ENCODE measurements at places on chromosomes 1 and 21.

GRCh38 chr21:34082769-34083168 is 9.4 kb downstream of the MRPS6 start:
- no peak for DNase-seq

DNA sequence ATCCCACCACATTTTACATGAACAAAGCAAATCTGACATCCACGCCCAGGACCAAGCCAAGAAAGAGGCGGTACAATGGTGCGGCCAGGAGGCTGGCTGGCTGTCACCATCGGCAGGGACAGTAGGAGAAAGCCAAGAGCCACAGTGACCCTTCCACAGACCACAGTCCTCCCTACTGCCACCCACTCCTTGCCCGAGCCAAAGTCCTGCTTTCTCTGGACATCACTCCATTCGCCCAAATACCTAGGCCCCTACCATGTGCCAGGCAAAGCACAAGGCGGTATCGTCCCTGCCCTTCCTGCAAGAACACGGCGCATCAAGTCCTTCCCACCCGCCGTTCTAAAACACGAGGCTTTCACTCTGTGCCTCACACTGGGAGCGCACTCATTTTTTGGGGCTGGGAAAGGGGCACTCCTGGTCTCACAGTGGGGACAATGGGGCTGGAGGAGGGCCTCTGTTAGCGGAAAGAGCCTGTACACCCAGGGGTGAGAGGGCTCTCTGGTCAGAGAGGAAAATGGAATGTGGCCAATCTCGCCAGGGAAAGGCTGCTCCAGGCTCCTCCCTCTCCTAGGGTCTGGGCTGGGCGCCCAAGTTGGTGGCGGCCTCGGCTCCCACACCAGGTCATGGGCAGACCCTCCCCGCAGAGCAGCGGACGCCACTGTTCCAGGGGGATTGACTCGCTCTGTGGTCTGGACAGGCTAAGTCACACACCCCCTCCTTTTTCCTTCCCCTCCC is 26.5 kb downstream of the SSBP3 start:
- peak; percentile 65 for DNase-seq

DNA sequence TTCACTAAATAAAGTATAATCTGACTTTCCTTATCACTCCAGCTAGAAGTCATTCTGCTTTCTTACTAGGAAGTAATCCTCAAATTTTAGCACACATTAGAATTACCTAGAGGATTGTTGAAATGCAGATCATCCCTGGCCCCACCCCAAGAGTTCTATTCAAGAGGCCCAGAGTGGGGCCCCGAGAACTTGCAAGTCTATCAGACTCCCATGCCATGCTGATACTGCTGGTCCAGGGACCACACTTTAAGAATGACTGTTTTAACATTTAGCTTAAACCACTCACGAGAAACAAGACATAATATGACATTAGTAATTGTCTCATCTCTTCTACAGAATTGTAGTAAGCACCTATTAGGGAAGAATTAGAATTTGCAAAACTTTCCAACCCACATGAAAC is 7.7 kb upstream of the SYNJ1 start:
- no peak for DNase-seq

DNA sequence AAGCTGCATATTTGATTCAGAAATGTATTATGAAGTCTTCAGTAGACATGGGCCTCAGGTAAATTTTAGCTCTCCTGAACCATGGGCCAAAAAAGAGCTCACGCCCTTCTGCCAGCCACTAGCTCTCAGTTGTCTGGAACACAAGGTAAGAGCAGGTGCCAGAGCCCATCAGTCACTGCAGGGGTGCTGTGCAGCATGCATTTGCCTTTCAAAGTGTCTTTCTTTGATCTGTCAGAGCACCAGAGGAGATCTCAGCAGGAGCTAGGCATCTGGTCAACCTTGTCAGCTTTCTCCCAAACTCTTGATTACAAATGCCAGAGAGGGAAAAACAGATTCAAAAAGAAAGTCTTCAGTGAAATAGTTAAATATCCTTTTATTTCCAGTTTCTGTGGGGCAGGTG is 332.3 kb downstream of the COL11A1 start:
- peak; percentile 81 for DNase-seq

DNA sequence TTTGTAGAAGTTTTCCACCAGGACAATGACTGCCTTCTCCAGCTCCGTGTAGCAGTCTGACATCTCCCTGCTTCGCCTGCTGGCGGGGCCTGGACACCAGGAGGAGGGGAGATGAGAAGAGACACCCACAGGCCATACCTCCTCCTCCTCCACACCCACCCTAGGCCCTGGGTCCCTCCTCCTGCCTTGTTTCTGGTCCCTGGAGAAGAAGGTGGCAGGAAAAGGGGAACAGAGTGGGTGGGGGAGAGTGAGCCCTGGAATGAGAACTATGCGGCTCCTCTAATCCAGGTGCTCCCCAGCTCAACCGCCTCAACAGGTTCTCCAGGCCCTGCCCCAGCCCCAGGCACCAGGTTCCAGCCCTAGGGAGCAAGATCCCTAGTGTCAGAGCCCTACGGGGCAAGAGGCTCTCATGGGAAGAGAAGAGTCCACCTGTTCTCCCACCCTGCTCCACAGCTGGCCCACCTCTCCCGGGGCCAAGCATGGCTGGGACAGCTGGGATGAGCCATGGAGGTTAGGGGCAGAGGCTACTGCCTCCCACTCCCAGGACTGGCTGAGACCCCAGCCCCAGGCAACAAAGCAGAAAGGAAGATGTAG is 4.8 kb downstream of the S100A16 start:
- DNase-seq: peak; percentile 48

- DNase-seq: no peak
Measured at GRCh38 chr1:91545506-91546300, 45.1 kb downstream of the CDC7 start.

- no peak for DNase-seq
Measured at GRCh38 chr1:200338451-200338850, 71.4 kb downstream of the ZNF281 start.

GRCh38 chr1:205024679-205025078 is 18.3 kb upstream of the CNTN2 start:
- DNase-seq: no peak

DNA sequence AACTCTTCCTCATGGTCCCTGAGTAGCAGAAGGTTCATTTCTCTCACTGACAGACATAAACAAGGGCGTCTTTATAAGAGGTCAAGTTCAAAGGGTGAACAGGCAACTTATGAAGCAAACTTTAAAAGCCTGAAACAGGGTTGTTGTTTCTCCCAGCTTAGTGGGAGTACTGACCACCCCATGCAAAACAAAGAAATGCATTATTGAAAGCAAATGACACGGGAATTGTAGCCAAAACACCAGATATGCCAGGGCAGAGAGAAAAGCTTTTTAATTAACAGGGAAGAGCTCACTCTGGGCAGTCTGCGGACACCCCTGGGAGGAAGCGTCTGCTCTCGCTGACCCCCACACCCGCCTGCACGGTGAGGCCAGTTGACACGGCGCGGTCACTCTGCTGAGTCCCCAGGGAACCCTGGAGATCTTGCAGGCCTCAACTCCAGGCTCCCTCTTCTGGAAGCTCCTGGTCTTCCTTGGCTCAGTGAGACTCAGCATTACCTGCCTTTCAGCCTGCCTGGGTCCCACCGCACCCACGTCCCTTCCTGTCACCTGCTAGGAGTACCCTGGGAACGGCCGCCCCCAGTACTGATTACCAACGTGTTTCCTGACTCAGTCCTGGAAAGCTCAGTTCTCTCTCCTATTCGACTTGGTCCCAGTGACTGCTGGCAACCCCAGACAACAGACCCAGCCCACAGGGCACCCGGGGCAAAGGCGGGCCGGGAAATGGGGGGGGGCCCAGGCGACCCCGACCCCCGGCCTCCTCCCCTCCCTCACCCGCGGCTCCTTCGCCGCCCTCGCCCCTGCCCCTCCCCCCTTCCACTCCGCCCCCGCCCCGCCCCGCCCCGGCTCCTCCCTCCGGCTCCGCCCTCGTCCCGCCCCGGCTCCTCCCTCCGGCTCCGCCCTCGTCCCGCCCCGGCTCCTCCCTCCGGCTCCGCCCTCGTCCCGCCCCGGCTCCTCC is 972 bp downstream of the CFAP410 start:
- peak; percentile 90 for DNase-seq

DNA sequence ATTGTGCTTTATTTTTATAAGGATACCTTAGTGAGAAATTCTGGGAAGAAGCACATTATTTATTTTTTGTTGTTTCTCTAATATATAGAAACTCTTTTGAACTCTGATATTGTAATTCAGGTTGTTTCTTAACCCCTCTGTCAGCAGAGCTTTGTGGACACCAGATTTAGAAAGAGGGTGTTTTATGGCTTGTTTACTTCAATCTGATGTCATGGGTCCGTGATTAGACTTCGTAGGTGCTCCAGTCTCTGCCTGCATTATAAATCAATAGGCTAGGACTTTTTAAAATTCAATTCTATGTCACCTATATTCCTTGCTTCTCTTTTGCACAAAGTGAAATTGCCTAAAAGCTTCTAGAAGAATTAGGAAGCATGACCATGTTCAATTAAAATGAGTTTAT is 47.3 kb upstream of the CCDC190 start:
- DNase-seq: no peak

DNA sequence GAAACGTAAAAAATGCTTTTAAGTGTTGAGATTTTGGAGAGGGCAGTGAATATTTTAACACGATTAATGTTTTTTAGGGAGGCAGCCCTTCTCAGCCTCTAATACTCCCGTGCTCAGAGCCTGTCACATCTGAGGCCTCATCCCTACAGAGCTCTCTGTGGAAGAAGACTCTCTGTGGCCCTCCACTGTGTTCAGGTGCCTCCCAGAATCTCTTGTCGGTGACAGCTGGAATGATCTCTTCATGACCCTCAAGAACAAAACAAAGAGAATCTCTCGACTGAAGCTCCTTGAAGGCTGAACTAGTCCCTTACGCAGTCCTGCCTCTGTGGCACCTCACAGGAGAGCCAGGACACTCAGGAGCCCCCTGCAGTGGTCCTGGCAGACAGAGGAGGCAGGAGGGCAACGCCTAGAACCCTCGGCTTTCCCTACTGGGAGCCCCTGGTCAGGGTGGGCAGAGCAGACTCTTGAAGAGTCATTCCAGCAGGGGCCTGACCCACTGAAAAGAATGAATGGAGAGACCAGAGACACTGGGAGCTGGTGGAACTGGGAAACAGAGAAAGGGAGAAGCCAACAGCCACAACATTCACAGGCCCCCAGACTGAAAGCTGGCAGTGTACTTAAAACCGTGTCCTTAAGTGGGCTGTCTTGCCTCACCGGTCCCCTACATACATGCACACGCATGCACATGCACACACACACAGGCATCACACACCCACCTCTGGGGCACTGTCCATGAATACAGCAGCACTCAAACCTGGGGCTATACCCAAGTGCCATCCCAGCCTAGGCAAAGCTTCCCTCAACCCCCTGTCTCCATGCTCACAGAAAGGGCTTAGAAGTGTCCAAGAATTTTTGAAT is 67.5 kb upstream of the ANGPTL1 start:
- peak; percentile 44 for DNase-seq

- DNase-seq: no peak
Measured at GRCh38 chr1:32487182-32487581, 22.3 kb downstream of the ZBTB8B start.

GRCh38 chr1:40352126-40352525 is 21.4 kb upstream of the SMAP2 start:
- DNase-seq: no peak

DNA sequence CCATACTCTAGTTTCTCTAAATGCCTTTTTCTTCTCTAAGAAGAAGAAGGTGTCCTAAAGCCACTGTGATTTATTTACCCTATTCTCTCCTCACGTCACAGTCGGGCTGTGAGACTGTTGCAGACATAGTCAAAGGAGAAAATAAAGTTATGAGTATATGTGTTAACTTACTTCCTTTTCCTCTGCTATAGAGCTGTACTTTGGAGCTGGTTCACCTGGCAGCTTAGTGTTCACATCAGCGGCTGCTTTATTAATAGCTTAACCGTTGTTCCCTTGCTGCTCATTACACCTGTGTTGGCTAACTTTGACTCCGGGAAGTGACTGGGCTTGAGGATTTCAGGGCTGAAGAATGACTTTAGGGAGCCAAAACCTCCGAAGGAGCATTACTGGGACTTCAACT is 3.6 kb downstream of the PFKFB2 start:
- no peak for DNase-seq

DNA sequence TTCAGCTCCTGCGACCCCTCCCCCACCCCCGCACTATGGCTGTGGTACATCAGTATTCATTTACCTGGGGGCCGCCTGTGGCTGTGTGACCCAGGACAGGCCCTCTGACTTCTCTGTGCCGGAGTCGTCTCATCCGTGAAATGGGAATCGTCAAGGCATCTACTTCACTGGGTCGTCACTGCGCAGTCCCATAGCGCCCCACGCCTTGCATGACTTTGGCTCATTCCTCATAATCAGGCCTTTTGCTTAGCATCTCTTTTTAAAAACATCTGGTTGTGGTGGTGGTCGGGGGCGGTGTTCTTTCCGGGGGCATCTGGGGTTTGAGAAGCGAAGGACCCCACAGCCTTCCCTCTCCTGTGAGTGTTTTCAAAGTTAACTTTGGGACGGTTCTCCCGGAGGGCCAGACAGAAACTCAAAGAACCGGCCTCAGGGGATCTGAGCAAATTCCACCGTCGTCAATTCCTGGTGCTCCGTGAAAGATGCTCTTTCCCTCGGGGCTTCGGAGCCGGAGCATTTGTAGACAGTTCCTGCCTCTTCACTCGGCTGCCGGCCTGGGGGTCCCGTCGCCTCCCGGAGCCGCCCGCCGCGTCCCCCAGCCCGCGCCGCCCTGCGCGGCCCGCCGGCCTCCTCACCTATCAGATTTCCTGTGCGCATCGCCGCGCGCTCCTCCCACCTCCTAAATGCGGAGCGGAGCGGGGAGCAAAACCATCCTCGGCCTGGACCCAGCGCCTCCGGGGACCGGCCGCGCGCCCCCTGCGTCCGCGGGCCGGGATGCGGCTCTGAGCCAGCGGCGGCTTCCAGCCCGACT is at the start of gene B3GALT5:
TSS of gene B3GALT5 (plus strand) at position 708 of the 808 bp plus-strand sequence. CDS start 47,620 bp downstream, outside the sequence.
- DNase-seq: peak; percentile 92

- DNase-seq: no peak
Measured at GRCh38 chr1:117166076-117166475, 44.5 kb upstream of the TRIM45 start.

DNA sequence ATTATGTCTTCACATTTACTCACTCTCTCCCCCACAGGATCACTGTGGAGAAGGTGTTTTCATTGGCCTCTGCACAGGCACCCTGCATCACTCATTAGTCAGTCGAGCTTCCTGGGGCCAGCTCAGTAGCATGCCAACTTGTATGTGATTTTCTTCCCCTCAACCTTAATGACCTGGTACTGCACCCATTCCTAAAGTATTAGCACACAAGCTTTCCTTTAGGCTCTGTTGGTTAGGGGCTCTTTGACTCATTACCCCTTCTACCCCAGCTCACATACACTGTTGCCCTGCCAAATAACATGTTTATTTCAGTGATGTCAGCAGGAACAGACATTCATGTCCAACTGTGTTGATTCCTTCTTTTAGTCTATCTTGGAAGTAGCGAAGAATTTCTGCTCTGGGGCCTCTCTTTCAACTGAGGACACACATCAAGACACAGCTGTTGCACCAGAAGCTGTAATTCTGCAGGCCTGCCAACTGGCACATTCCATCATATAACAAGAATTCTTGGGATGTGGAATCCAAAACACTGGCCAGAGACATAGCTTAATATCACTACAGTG is 603.5 kb upstream of the ADAMTS5 start:
- DNase-seq: no peak

GRCh38 chr1:102500758-102501157 is 504.0 kb upstream of the OLFM3 start:
- no peak for DNase-seq

All from endodermal cell (in vitro differentiated cells).